ENCODE measurements at places on chromosomes 16 and 17.

DNA sequence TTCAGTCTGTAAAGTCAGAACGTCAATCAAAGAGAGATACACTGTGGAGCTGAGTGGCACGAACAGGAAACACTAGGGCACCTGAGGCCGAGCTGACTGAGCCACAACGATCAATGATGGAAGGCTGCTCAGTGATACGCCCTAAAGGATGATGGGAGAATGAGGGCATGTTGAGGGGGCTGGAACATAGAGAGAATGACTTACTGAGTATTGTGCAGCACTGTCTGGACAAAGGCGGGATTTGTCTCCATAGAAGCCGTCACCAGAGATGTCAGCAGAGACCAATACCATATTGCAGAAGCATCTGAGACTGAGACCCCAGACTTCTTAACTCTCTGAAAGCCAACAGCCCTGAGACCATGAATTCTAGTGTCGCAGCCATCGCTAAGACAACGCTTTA is 33.4 kb downstream of the ZZEF1 start:
- DNase-seq = no peak

DNA sequence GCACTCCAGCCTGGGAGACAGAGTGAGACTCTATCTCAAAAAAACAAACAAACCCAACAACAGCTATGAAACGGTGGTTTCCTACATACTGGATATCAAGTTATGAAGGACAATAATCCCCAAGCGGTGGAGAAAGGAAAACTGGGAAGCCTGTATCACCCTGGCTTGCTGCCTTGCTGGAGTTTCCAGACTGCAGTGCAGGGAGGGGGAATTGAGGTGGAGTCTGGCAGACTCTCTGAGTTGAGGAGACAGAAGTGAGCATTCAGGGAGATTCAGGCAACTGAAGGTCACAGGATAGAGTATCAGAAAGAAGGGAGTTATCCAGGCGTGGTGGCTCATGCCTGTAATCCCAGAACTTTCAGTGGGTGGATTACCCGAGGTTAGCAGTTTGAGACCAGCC is 11.9 kb downstream of the QRICH2 start:
- DNase-seq = no peak

DNA sequence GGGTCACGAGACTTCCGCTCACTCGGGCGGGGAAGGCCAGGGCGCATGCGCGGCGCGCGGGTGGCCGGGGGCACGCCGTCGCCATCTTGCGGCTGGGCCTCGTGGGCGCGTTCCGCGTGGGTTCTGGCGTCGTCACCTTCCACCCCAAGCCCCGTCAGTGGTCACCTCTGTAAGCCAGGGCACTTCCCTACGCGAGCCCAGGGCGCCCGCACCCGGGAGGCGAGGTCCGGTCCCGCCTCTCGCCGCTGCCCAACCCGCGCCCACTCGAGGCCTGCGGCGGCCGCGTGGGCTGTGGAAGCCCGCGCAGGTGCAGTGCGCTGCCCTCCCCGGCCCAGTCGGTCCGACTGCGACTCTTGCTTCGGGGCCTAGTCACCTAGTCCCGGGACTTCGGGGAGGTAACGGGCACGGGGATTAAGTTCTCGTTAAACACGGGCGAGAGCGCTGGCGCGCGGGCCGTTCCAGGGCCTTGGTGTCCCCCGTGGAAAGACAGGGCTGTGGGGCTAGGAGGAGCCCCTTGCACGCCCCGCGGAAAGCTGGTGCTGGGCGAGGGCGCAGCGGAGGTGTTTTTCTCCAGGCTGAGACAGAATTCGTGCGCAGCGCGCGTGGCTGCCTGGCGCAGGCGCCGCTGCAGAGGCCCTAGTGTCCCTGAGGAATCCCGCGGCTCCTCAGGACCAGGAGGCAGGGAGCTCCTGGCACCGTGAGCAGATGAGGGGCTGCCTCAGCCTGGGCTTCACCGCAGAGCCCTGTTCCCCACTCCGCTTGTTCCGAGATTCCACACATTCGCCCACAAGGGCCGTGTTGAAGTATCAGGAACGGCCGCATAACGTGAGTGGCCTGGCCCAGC is 472 bp upstream of the ARHGDIA start:
- DNase-seq = peak; percentile 90

DNA sequence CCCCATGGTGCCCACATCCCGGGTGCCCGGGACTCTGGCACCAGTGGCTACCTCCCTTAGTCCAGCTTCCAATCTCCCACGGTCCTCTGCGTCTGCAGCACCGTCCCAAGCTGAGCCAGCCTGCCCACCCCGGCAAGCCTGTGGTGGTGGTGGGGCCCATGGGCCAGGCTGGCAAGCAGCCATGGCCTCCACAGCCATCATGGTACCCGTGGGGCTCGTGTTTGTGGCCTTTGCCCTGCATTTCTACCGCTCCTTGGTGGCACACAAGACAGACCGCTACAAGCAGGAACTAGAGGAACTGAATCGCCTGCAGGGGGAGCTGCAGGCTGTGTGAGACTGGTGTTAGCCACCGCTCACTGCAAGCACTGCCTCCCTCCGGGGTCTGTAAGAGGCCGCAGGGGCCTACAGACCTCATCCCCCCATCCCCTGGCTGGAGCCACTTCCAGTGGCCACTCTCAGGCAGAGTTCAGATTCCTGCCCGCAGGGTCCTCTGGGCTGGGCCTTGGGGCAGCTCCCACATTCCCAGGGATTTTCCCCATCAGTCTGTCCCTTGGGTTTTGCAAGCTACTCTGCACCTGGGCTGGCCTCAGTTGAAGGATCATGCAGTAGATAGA is 3.9 kb upstream of the SETD1A start:
- no peak for DNase-seq

DNA sequence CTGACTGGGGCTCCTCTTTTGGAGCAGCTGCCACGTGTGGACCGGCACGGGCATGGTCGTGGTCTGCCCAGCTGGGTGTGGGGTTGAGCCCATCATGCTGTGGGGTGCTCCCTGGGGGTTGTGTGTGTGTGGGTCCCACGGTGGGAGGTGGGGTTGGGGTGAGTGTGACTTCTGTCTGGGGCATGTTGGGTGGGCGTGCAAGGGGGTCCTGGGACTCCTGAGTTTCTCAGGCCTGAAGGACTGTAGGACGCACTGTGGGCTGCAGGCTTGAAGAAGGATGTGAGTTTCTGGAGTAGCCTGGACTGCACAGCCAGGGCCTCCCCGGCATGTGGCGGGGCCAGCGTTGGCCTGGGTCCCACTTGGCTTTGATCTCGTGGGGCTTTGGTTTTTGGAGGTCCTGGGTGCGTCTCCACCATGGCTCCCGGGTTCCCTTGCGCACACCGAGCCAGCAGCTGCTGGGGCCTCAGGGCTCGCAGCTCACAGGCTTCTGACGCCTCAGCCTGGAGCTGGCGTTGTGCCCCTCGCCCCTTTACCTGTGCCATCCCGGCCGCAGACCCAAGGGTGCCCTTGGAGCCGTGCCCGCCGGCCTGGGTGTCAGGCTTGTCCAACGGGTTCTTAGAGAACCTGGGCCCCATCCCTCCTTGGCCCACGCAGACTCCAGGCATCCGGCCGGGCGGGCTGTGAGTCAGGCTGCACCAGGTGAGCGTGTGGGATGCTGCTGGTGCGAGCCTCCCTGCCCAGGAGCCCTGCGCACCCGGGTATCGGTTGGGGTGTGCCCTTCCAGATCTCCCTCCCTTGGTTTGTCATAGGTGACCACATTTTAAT is 34.4 kb upstream of the ZNF750 start:
- DNase-seq = no peak

DNA sequence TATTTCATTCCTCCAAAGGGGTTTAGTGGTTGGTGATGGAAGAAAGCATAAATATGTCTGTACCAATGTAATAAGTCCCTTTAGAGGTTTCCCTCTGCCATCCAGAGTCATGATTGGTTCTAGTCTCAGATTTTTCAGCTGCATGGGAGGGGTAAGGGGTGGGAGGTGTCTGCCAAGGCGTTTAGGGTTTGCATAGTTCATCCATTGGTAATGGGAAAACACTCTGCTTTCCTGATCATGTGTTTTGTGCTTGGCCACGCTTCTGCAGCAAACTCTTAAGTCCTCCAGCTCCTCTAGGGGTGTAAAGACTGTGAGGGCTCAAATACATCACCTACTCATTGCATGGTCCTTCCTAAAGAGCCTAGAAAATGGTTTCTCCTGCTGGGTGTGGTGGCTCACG is 29.8 kb downstream of the LIG3 start:
- DNase-seq = no peak

DNA sequence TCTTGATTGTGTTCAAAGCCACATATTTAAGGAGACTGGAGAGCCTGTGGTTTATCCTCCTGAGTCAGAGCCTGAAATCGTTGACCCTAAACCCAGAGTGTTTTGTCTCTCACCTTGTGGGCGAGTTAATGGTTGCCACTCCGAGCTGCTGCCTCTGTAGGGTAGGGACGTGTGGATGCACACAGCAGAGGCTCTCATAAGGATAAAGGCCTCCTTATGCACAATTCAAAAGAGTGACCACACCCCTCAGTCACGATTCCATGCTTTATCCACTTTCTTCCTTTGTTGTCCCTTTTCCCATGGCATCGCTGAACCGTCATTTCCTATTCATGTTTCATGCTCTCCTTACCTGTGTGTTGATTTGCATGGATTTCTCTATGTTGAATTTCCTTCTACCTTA is 805.0 kb upstream of the RBFOX1 start:
- DNase-seq = no peak

GRCh38 chr16:25157271-25157875 is 45.8 kb downstream of the LCMT1 start:
- DNase-seq = no peak

DNA sequence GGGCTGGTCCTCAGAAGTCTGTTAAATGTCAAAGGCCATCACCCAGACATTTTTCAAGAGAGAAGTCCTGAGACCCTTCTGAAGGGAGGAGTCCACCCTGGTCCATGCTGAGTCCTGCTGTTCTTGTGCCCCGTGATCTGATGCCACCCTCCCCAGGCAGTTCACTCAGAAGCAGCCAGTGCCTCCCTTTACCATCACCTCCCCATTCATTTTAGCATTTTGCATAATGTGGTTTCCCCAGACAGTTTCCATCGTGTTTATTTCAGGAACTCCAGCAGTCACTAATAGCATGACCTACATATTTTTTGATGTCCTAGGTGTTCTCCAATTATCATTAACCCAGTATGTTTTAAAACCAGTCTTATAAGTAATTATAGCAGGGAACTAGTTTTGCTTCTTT is 353.0 kb upstream of the CDH5 start:
- no peak for DNase-seq

DNA sequence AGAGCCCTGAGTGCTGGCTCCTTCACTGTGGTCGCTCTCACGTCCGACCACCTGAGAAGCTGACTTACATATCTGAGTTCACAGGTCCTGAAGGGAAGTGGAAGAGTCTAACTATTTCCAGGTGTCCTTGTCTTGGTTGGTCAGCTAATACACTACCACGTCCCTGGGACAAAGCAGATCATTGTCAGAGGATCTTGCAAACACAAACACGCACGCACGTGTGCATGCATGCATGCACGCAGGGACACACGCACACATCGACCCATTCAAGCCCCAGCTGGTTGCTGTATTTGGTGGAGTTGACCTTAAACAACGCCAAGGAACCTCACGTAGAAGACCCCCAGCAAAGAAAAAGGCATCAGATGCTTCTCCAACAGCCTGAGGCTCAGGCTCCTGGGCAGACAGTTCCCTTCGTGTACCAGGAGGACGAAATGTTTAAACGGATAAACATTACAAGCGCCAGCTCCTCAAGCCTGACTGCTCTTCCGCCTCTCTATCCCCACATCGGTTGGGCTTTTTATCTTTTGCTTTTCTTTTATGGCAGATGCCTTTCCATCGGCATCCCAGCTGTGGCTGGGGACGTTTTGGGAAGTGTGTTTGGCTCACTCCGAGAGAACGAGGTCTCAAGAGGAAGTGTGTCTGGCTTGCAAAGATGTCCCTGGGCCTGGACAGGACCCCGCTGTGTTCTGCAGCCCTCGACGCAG is 95.8 kb downstream of the TBC1D16 start:
- DNase-seq = no peak

DNA sequence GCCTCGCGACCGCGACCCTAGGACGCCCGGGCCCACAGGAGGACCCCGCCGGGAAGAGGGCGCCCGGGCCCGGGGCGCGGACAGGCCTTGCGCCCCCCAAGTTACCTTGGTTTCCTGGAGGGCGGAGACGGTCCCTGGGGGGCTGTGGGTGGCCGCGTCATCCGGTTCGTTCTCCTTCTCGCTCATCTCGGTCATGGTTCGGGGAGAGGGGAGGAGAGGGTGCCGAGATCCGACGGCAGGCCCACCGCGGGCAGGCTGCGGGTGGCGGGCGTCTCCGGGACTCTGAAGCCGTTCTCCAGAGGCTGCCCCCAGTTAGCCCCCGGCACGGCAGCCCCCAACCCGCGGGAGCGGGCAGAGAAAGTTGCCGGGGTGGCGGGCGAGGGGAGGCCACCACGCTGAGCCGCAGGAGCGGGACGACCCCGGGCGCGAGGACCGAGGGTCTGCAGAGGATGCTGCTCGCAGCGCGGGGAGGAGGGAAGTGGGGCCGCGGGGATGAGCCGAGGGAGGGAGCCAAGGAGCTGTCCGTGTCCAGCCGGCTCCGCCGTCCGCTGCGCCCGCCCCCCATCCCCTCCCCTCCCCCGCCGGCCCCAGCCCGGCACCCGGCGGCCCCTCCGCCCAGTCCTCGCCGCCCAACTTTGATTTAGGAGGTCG is at the start of gene STAC2:
Gene STAC2, minus strand, starts transcription at position 638 of the 651 bp plus-strand sequence. Its CDS starts 443 bp downstream, at position 195.
- no peak for DNase-seq

GRCh38 chr17:79925242-79925957 is 86.2 kb upstream of the CBX4 start:
- no peak for DNase-seq

Measured in vagina (tissue), 2 donors.